ENCODE measurements at places on chromosomes 4 and X. TPM values are rescaled to one million over a fixed set of nuclear protein-coding genes. Genes with fewer than 3 reads are reported as not detected.

DNA sequence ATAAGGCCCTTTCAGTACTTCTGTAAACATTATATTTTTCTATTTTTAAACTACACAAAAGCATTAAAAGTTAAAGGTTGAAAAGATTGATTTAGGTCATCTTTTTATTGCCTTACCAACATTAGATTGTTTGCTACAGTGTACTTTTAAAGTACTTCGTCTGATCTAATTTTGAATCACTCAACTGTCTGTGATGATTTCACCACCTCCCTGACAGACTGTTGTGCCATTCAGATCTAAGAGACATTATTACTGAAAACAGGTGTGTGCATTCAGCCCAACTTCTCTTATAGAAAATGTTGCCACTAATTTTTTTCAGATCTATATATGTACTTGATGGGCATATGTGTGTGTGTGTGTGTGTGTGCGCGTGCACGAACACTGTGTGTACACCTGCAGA, 39.3 kb downstream of the GASK1B start:
- H3K36me3 ChIP-seq = no peaks in the 10 kb centered on the region
- no peak for DNase-seq
- H3K27me3 ChIP-seq = no peaks in the 10 kb centered on the region
- H3K4me3 ChIP-seq = no peak overlapping the region
- no peaks in the 10 kb centered on the region for H3K4me1 ChIP-seq

DNA sequence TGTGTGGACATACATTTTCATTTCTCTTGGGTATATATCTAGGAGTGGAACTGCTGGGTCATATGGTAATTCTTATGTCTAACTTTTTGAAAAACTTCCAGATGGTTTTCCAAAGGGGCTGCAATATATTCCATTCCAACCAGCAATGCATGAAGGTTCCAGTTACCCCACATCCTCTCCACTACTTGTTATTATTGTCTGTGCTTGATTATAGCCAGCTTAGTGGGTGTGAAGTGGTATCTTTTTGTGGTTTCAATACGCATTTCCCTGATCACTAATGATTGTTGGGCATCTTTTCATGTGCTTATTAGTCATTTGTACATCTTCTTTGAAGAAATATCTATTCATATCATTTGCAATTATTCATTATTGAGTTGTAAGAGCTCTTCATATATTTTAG, 31.5 kb upstream of the S100G start:
- no peak for DNase-seq
- no peak overlapping the region for H3K4me3 ChIP-seq
- peaks cover 1% of the 10 kb centered on the region for H3K4me1 ChIP-seq
- no peaks in the 10 kb centered on the region for H3K27me3 ChIP-seq
- H3K36me3 ChIP-seq = peaks cover 6% of the 10 kb centered on the region
- no peak overlapping the region for H3K27ac ChIP-seq

DNA sequence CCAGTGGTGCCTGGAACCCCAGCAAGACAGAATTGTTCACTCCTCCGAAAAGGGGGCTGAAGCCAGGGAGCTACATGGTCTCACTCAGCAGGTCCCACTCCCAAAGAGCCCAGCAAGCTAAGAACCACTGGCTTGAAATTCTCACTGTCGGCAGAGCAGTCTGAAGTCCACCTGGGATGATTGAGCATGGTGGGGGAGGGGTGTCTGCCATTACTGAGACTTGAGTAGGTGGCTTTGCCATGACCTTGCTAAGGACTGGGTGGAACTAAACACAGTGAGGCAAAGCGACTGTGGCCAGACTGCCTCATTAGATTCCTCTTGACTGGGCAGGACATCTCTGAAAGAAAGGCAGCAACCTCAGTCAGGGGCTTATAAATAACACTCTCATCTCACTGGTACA, 122.6 kb upstream of the ZC4H2 start:
- H3K4me1 ChIP-seq = no peaks in the 10 kb centered on the region
- peaks cover 24% of the 10 kb centered on the region for H3K36me3 ChIP-seq
- H3K27me3 ChIP-seq = no peaks in the 10 kb centered on the region
- H3K4me3 ChIP-seq = no peak overlapping the region
- no peak for DNase-seq
- H3K27ac ChIP-seq = no peak overlapping the region

DNA sequence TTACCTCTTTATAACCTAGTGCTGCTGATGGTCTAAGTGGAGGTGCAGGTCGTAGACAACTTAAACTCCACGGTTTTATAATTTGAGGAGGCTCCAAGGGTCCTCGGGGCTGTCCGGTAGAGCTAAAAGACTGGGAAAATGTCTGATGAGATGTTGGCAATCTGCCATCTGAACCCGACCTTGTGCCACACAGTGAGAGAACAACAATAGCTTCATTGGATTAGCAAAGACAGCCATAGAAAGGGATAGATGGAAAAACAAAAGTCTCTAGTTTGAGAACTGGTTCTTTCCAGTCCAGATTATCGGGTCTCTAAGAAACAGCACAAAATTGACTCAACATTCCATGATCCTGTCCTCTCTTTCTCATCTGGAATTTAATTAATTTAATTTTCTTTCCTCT, 31.6 kb downstream of the CD40LG start:
- H3K4me1 ChIP-seq = peaks cover 51% of the 10 kb centered on the region
- H3K36me3 ChIP-seq = peaks cover 27% of the 10 kb centered on the region
- no peak for DNase-seq
- H3K27ac ChIP-seq = no peak overlapping the region
- no peaks in the 10 kb centered on the region for H3K27me3 ChIP-seq
- no peak overlapping the region for H3K4me3 ChIP-seq

DNA sequence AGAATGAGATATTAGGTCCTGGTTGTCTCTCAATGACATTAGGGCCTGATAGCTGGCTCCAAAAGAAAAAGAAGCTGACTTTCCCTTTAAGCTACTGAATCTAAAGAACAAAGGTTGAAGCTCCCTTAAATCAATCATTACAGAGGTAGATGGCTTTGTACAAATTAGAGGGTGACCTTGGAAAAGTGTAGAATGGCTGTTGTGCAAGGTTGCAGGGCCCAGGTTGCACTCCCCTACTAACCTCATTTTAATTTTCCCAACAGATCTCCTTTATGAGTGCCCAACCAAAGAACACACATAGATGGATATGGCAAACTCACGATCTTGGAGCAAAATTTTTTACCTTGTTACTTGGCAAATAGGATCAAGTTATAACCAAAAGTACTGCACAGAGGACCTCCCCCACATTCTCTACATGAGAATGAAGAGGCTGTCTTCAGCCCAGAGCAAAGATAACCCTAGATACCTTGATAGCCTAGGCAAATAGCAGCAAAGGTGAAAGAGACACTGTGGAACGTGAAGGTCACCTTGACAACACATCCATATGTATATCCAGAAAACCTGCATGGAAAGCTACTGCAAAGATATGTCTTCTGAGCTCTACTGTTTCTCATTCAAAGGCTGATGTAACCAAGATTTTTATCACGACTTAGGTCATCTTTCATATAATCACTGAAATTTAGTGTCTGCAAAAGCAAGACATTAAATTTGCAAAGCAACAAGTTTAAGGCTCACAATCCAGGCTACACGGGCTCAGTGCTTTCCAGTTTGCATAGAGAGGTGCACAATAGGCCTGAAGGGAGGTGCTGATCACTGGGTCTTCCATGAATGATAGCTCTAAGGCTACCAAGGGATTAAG, 23.0 kb downstream of the KLB start:
- H3K27ac ChIP-seq = no peak overlapping the region
- DNase-seq = no peak
- H3K27me3 ChIP-seq = no peaks in the 10 kb centered on the region
- H3K36me3 ChIP-seq = no peaks in the 10 kb centered on the region

DNA sequence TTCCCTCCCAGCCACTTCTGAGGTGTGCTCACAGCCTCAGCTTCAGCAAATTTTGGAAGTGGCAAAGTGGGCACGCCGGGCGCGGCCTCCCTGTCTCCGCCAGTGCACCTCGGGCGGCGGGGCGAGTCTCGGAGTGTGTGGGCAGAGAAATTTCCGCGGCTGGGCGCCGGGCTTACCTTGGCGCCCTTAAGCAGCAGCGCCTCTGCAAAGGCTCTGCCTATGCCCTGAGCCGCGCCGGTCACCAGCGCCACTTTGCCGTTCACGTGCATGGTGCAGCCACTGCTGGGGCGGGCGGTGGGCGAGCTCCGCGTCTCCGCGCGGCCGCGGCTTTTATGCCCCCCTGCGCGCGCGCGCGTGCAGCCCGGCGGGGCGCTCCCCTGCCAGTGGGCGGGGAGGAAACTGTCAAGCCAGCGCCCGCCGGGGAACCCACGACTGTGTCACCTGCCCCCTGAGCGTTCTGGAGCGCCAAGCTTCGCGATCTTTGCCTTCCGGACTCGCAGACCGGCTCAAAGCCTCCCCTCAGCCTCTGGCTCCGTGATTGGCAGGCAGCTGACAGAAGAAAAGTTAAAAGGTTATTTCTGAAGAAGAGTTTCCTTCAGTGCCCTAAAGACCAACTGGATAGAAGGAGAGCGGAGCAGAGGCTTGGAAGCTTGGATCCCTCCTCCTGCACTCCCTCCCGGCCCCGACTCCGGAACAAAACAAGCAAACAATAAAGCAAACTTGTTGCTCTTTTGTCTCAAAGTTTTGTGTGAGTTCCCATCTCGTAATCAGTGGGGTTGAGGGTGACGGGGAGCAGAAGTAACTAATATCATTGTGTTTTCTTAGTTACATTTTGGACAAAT, at the start of gene HPGD:
Gene HPGD (minus strand): TSS at position 306 of the 842 bp plus-strand sequence. CDS start 37 bp downstream, at position 269.
- H3K27me3 ChIP-seq = peaks cover 24% of the 10 kb centered on the region
- H3K36me3 ChIP-seq = no peaks in the 10 kb centered on the region
- H3K4me1 ChIP-seq = peaks cover 8% of the 10 kb centered on the region
- no peak within 1 kb of the TSS for H3K27ac ChIP-seq

- no peak overlapping the region for H3K27ac ChIP-seq
- no peak for DNase-seq
- H3K4me3 ChIP-seq = no peak overlapping the region
- no peaks in the 10 kb centered on the region for H3K36me3 ChIP-seq
- H3K27me3 ChIP-seq = peaks cover 2% of the 10 kb centered on the region
- H3K4me1 ChIP-seq = no peaks in the 10 kb centered on the region
These were observed 90.7 kb downstream of the LNX1 start for GRCh38 chr4:53500546-53500945.

DNA sequence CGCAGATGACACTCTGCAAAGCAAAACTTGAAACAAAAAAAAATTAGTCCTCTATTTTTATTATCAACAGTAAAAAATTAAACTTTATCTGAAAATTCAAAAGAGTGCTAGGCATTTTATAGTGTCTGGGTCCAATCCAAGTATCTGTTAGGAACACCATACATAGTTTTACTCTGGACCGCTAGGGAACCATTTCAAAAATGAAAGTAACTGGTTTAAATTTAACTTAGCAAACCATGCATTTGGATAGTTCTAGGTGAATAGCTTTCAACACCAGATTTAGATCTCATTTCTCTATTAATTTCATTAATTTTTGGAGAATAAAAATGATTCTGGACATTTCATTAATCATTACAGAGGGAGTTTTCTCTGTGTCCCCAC, 1.2 kb downstream of the KLKB1 start:
- H3K36me3 ChIP-seq = peaks cover 15% of the 10 kb centered on the region
- DNase-seq = no peak
- no peak overlapping the region for H3K4me3 ChIP-seq
- H3K27ac ChIP-seq = no peak overlapping the region
- no peaks in the 10 kb centered on the region for H3K4me1 ChIP-seq

DNA sequence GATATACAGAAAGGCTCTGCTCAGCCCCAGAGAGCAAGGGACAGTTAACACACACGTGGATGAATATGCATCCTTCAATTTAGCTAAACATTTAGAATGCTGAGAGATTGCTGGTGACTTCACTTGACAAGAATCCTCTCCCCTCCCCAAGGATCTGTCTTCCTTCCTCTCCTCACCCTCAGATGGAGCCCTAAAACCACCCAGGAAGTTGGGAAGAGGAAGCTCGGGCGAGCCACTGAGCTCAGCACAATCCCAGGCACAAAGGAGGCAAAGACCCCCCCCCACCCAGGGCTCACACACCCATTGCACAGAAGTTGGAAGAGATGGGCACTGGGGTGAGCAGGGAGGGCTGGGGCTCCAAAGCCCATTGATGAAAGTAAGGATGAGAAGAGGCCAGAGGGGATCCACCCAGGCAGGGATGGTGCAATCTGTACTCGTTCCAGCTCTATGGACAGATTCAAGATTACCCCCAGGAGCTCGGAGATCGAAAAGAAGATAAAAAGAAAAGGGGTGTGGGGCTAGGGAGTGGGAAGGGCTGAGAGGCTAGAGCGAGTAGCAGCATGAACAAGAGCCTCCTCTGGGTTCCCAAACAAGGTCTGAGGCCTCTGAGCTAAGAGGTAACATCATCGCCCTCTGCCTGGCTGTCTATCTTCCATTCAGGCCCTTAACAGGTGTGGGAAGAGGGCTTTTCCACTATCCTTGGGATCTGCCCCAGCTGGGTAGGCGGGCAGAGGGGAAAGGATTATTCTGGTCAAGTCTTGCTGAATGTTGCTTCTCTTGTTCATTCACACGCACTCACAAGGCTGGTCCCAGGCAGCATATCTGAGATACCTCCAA, 1.2 kb downstream of the TFE3 start:
- peaks cover 30% of the 10 kb centered on the region for H3K4me1 ChIP-seq
- peaks cover 19% of the 10 kb centered on the region for H3K36me3 ChIP-seq
- DNase-seq = peak; percentile 18
- peak overlapping the region; percentile 91 for H3K4me3 ChIP-seq

- H3K4me3 ChIP-seq = no peak overlapping the region
- H3K27ac ChIP-seq = no peak overlapping the region
- H3K36me3 ChIP-seq = no peaks in the 10 kb centered on the region
- no peaks in the 10 kb centered on the region for H3K4me1 ChIP-seq
These were observed 72.9 kb downstream of the ADAMTS3 start for GRCh38 chr4:72496119-72496518.

- H3K27ac ChIP-seq = no peak overlapping the region
- H3K27me3 ChIP-seq = no peaks in the 10 kb centered on the region
- DNase-seq = no peak
These were observed 22.1 kb downstream of the LUZP4 start for GRCh38 chrX:115311601-115312001.

GRCh38 chr4:113636877-113637276, 124.7 kb downstream of the CAMK2D start:
- no peaks in the 10 kb centered on the region for H3K27me3 ChIP-seq
- H3K27ac ChIP-seq = peak overlapping the region; percentile 75
- peaks cover 2% of the 10 kb centered on the region for H3K36me3 ChIP-seq
- H3K4me3 ChIP-seq = peak overlapping the region; percentile 21
- DNase-seq = peak; percentile 26
- peaks cover 41% of the 10 kb centered on the region for H3K4me1 ChIP-seq

- H3K36me3 ChIP-seq = no peaks in the 10 kb centered on the region
- DNase-seq = no peak
- no peak overlapping the region for H3K27ac ChIP-seq
- no peaks in the 10 kb centered on the region for H3K27me3 ChIP-seq
- no peak overlapping the region for H3K4me3 ChIP-seq
These were observed 69.8 kb upstream of the BMP2K start for GRCh38 chr4:78706302-78706701.

GRCh38 chr4:68654946-68655721, 15.3 kb downstream of the UGT2B15 start:
- H3K27me3 ChIP-seq = peaks cover 1% of the 10 kb centered on the region
- no peak overlapping the region for H3K4me3 ChIP-seq
- no peak overlapping the region for H3K27ac ChIP-seq

The MAGEE2 gene
- not detected for total RNA-seq

The COL25A1 gene
- total RNA-seq = not detected

The BRS3 gene
- not detected for total RNA-seq

The ARHGEF6 gene
- 54.1 TPM for total RNA-seq

The SEPTIN11 gene
- total RNA-seq = 28.3 TPM

The OFD1 gene
- total RNA-seq = 30.9 TPM

Measured in activated CD4-positive, alpha-beta memory T cell treated with anti-CD3 and anti-CD28 coated beads for 36 hours (primary cell).